Stimulated activated CD8-positive, alpha-beta memory T cell treated with anti-CD3 and anti-CD28 coated beads, Interleukin-4, amount 100 ng/mL, for 1 hour (primary cell): ENCODE measurements at places on chromosomes 5 and 9.

DNA sequence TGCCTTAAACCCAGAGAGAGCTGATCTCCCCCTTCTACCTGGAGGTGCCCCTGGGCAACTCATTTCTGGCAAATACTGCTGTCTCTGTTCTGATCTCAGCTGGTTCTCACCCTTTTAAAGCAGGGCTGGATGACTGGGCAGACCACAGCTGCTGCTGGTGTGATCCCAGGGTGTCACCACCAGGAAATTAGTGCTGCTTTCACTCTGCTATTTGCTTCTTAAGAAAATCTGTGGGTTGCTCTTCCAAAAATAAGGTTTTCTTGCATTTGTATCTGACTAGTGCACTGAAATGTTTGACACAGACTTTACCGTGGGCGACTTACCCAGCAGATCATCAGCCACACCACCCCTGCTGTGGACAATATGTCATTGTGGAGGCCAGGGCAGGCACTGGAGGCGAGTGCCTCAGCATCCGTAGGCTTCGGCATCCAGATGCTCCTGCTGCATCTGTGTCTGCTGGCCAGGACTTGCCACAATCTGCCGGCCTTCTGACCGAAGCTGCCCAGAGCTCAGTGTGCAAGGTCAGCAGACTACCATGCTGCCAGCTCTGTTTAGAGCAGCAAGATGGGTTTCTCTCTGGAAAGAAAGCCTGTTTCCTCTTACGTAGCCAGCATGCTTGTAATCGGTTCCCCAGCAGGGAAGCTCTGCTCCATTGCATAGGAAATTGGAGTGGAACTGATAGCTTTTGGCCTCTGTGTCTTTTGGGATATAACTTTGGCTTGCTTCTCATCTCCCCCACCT lies 13.6 kb downstream of the ARHGAP26 start:
- no peak for DNase-seq

DNA sequence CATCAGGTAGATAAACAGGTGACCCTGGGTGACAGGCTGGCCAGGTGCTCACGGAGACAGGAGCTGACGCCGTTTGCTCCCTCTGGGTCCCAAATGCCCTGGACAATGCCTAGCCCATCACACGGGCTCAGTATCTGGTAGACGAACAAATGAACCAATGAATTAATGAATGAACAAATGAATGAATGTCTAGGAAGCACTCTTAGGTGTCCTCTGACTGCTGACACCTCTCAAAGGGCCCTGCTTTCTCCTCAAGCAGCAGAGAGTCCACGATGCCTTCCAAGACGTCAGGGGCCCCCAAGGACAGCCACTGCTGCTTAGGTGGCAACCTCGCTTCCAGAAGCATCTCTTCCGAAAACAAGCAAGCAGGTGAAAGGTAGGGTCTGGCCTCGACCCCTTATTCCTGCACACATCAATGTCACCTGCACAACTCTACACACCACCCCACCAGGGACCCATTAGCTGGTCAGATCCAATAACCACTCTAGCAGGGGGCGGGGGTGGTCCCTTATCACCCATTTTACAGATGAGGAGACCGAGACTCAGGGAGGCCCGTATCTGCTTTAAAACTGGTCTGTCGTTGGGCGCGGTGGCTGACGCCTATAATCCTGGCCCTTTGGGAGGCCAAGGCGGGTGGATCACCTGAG lies 45.2 kb downstream of the VAV2 start:
- DNase-seq, result no peak

DNA sequence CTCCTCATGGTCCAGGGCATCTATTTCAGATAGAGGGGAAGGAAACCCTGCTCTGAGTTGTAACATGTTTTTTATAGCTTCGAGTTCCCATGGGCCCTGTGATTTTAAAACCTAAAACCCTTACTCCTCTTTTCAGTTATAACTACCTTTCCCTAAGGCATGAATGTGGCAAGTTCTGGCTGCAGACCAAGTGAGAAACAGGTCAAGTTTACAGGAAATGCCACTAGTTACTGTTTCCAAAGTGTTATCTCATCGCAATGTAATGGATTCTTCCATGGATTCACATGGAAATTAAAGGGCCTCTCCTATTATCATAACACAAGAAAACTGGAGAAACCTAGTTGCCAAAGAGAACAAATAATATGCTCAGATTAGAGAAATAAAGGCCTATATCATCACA lies 574.5 kb upstream of the GRAMD2B start:
- no peak for DNase-seq

DNA sequence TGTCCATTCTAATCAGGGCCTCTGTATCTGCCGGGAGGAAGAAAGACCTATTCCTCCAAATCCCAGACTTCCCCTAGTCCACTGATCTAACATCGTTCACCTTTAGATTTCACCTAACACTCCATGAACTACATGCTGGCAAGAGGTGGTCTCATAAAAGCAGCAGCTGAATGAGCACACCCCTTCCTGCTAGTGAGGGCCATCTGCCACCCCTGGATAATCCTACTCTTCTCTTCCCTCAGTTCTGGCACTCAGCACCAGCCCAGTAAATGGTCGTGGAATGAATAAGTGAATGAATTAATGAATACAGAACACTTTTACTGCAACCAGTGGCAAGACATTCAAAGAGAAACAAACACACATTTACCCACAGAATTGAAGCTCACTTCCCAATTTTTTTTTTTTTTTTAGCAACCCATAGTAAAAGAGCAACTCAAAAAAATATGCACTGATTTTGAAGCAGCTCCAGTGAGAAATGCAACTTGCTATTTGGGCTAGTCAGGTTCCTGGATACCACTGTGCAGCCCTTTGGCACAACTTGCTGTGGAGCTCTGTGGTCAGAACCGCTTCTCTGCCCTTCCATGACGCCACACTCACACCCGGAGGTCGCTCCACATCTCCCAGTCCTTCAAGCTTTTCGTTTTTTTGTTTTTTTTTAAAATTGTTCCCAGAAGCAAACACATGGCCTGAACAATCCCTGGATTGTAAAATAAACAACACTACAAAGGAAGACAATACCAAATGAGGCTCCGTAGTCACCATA lies 6.2 kb downstream of the RNF183 start:
- DNase-seq, result no peak

DNA sequence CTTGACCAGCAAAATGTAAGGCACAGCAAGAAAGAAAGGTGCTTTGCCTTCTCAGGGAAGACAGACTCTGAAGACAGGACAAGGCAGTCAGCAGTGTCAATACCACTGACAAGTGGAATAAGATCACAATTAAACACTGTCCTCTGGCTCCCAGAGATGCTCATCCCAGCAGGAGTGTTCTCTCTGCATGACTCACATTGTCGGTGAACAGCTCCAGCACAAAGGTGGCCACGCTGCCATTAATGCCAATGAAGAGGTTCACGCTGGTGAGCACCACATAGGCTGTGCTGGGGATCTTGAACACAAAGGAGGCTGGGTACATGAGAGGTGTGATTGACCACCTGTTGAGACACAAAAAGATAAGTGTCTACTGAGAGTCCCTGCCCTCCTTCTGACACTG lies 31.9 kb downstream of the NIPSNAP3B start:
- no peak for DNase-seq

- DNase-seq, result no peak
These were observed 454.0 kb downstream of the DIRAS2 start for GRCh38 chr9:90188656-90189055.

GRCh38 chr9:93057703-93058354 lies 672 bp upstream of the SUSD3 start:
- no peak for DNase-seq

GRCh38 chr9:101739311-101739710 lies 864 bp upstream of the GRIN3A start:
- DNase-seq, result no peak

GRCh38 chr5:145585-146323 lies 45.5 kb upstream of the LRRC14B start:
- DNase-seq, result no peak

GRCh38 chr5:130402906-130403305 lies 498.6 kb downstream of the CHSY3 start:
- no peak for DNase-seq

- no peak for DNase-seq
These were observed 37.9 kb downstream of the FAT2 start for GRCh38 chr5:151553130-151553670.

GRCh38 chr5:73137563-73138530 lies 17.5 kb downstream of the TMEM171 start:
- no peak for DNase-seq

DNA sequence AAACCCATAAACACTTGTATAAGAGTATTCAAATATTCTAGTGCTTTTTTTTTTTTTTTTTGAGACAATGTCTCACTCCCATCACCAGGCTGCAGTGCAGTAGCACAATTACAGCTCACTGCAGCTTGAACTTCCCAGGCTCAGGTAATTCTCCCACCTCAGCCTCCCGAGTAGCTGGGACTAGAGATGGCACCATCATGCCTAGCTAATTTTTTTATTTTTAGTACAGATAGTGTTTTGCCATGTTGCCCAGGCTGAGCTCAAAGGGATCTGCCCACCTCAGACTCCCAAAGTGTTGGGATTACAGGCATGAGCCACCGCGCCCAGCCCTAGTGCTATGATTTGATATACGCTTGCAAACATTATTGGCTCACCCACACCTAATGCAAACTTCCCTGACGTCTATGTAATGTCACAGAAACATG lies 11.8 kb downstream of the IL6ST start:
- no peak for DNase-seq

DNA sequence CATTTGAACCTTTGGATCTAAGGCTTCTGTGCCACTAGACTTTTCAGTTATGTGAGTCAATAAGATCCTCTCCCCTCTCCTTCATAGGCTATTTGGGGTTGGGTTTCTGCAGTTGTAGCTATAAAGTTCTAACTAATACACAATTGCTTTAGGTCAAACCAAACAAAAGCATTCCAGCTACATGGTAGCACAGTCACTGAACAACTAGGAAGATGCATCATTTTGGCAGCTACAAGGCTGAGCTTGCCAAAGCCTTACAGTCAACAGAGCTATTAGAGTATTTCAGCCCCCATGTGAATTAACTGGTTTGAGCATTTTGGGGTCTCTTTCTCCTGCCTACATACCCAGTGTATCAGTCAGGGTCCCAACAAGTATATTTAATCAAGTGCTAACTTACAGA lies 234.6 kb downstream of the ZNF608 start:
- DNase-seq, result no peak

DNA sequence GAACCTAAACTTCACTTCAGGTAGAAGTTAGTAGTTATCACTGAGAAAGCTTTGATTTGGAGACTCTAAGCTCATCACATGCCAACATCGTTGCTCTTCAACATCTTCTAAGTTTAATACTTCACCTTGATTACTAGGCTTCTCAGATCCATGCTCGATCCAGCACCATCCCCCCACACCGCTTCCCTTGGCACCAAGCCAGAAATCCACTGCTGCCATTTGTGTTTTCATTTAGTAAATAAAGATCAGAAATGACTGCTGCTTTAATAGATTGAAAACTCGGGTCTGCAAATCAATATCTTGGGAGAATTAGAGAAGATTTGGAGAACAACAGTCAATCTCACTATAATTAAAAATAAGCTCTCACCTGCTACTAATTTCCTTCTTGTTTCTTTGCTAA lies 214.7 kb upstream of the NR4A3 start:
- DNase-seq, result no peak

DNA sequence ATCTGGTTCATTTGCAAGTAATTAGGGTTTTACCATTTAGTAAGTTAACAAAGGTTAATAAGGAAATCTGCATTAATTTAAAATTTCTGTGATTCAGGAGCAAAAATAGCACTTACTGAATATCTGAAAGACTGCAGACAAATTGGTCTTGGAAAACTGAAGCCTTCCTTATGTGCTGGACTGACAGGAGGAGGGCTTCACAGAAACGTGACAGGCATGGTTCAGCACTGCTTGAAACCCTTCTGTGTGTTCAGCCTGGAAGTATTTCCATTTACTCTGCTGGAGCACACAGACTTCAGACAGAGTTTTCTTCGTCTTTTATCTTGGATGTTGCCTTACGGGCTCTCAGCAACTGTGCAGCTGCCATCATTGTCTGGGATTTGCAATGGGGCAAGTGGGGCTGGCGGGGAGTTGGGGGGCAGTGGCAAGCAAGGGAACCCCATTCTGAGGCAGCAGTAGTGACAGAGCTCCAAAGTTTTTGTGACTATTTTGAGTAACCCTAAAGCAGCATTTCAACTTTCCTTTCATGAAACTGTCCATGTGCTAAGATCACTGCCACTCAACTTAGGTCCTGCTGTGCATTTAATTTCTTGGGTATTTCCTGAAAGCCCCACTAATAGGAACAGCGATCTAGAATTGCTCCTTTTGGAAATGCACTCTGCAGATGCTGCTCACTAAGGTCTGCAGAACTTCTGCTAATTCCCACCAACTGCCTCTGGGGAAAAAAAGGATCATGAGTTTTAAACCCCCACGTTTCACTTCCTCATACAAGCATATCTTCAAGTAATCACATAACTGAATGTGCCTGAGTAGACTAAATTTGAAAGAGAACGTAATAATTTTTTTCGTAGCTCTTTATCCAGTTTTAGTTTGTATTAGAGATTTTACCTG lies 56.6 kb downstream of the KCNN2 start:
- DNase-seq, result no peak
